Left hindlimb (tissue), 1 donor: ENCODE measurements at places on chromosomes 1 and 21.

DNA sequence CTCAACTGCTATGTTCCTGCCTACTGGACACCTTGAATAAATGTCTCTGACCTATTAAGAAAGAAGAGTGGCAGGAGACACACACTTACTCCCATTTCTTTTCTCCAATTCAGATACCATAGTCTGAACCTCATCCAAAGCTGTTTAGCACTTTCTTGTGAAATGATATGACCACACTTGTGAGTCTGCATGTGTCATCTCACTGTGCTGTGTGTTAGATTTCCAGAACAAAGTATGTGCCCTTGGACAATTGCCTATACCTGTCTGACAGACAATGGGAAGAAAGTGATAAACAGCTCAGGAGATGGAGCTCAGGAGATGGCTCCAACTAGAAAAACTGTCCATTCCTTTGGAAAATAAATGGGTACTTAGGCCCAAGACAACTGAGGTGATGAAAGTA is 48.4 kb downstream of the USP48 start:
- DNase-seq = no peak

GRCh38 chr1:173506437-173506836 is 29.3 kb downstream of the PRDX6 start:
- no peak for DNase-seq

GRCh38 chr1:38758820-38759219 is 100.8 kb downstream of the RRAGC start:
- DNase-seq = no peak

DNA sequence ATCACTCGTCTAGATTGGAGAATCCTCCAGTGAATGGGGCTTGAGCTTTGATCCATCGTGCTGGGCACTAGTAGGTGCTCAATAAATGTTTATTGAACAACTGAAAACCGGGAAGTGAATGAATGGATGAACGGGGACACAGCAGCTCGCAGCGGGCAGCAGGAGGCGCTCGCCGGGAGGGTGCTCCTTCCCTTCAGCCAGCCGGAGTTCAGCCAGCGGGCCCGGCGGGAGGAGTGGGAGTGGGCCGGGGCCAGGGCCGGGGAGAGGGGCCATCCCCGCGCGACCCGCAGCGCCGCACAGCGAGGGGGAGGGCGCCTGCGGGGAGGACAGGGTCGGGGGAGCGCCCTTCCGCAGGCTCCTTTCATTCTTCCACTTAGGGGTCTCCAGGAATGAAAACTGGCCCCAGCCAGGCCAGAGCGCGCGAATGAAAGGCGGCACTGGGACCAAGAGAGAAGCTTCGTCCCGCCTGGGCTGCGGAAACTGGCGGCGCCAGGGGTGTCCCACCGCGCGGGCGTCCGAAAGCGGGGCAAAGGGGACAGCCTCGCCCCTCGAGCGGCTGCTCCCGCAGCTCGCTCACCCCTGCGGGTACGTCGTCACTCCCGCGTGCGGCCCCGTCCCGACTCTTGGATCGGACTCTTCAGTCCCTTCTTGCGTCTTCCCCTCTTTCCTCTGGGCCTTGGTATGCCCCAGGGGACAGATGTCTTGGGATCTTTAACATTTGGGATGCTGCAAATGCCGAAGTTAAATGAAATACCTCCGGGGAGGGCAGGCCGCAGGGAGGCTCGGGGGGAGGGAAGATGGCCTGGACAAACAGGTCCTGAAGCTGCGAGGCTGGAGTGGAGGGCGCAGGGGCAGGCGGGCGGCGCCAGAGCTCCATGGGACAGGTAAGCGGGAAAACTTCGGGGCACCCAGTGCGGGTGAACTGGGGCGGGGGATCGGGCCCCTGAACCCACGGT is 3.6 kb upstream of the INAVA start:
- DNase-seq = peak; percentile 59

- DNase-seq = no peak
Measured at GRCh38 chr1:198391393-198392020, 149.0 kb downstream of the ATP6V1G3 start.

- no peak for DNase-seq
Measured at GRCh38 chr1:208524925-208525324, 280.7 kb upstream of the PLXNA2 start.

GRCh38 chr1:58573138-58573537 is 3.9 kb downstream of the TACSTD2 start:
- no peak for DNase-seq

DNA sequence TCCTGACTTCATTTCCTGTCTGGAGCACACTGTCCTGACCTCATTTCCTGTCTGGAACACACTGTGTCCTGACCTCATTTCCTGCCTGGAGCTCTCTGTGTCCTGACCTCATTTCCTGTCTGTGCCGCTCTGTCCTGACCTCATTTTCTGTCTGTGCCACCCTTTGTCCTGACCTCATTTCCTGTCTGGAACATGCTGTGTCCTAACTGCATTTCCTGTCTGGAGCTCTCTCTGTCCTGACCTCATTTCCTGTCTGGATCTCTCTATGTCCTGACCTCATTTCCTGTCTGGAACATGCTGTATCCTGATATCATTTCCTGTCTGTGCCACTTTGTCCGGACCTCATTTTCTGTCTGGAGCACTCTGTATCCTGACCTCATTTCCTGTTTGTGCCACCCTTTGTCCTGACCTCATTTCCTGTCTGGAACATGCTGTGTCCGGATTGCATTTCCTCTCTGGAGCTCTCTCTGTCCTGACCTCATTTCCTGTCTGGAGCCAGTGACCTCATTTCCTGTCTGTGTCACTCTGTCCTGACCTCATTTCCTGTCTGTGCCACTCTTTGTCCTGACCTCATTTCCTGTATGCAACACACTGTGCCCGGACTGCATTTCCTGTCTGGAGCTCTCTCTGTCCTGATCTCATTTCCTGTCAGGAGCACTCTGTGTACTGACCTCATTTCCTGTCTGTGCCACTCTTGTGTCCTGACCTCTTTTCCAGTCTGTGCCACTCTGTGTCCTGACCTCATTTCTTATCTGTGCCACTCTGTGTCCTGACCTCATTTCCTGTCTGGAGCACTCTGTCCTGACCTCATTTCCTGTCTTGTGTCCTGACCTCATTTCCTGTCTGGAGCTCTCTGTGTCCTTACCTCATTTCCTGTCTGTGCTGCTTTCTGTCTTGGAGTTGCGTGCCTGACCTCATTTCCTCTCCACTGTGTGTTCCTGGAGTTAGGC is 27.6 kb downstream of the SKI start:
- peak; percentile 59 for DNase-seq

GRCh38 chr1:2239384-2239985 is 11.4 kb downstream of the SKI start:
- DNase-seq = no peak

DNA sequence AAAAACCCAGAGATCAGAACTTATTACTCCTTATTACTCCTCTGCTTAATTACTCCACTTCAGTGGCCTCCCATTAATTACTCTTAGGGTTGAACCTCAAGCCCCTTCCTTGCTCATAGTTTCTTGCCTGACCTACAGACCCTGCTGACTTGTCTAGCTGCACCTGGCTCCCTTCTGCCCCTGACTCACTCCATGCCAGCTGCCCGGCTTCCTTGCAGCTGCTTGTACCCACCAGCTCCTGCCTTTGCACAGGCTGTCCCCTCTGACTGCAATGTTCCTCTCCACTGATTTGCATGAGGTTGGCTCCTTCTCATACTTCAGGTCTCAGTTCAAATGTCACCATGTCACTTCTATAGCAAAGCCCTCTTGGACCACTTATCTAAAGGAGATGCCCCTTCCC is 1.9 kb upstream of the PTPRU start:
- no peak for DNase-seq

DNA sequence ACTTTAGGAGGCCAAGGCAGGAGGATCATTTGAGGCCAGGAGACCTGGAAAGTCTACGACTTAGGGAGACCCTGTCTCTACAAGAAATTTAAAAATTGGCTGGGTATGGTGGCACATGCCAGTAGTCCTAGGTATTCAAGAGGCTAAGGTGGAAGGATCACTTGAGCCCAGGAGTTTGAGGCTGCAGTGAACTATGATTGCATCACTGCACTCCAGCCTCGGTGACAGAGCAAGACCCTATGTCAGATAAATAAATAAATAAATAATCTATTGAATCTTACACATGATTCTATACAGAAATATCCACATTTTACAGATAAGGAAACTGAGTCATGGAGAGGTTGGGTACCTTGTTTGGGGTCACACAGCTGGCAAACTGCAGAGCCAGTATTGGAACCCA is 89.1 kb downstream of the MAN1C1 start:
- DNase-seq = no peak
